Brain pericyte (primary cell): ENCODE measurements at places on chromosomes 13 and 19.

GRCh38 chr19:390386-391206, 18.4 kb downstream of the C2CD4C start:
- no peak for DNase-seq

DNA sequence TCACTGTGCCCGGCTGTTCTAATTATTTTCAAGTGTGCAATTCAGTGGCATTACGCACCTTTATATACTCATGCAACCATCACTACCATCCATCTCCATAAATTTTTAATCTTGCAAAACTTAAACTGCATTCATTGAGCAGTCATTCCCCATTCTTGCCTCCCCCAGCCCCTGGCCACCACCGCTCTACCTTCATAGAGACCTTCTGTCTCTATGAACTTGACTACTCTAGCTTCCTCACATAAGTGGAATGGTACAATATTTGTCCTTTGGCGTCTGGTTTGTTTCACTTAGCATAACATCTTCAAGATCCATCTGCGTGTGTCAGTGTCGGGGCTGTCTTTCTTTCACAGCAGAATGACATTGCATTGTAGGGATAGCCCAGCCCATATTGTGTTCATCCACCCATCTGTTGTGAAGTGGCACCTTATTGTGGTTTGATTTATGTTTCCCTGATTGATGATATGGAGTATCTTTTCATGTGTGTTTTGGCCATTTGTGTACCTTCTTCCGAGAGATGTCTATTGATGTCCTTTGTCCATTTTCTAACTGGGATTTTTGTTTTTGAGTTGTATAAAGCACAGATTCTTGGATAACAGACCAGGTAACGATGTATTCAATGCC, 64.8 kb upstream of the FLT1 start:
- DNase-seq, result no peak

- no peak for DNase-seq
These were observed 142.8 kb downstream of the KLF5 start for GRCh38 chr13:73201626-73202025.

- DNase-seq, result no peak
These were observed 33.9 kb upstream of the MBNL2 start for GRCh38 chr13:97188207-97188606.

DNA sequence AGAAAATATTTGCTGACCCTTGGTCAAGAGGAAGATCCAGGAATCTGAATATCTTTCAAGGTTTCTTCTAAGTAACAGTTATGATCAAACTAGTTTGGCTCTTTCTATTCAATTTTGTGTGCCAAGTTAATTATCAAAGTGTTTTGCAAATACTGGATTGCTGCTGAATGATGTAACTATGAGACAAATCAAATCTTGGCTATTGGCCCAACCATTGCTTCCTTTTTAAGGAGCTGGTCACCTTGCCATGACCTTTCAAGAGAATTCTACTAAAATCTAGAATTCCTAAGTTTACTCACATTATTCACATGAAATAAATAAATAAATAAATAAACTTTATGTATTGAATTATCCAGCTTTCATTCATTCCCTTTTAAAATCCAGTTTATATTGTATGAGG, 371.8 kb downstream of the SLITRK6 start:
- DNase-seq, result no peak

DNA sequence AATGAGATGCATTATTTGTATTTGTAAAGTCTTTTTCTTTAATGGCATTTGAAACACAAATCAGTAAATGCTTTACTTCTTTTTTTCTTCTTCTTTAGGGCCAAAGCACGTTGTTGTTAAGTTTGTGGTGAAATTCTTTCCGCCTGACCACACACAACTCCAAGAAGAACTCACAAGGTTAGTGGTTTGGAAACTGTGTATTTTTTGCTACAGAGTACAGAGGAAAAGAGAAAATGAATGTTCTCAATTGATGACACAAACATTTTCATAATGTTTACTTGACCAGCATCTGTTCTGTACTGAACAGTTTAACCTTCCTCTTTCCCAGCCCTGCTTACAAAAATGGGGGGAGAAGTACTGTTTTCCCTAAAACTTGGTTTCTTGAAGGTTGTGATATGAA, 190.9 kb upstream of the RNF113B start:
- no peak for DNase-seq

GRCh38 chr19:19737559-19738332, 4.8 kb upstream of the ZNF14 start:
- DNase-seq, result no peak

GRCh38 chr19:34475026-34475974, 6.3 kb upstream of the WTIP start:
- DNase-seq, result no peak

DNA sequence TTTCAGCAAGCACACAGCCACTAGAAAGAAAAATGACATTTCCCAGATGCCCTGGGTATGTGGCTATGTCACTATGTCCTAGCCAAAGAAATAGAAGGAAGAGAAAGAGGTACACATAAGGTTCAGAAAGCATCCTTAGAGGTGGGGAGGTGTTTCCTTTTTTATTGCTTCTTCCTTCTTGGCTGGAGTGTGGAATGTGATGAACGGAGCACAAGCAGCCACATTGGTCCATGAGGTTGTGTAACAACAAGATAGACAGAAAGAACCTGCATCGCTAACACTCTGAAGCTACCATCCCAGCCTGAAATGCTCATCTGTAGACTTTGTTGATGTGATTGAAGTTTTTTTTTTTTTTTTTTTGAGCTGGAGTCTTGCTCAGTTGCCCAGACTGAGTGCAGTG, 6.7 kb downstream of the SLC25A23 start:
- no peak for DNase-seq

DNA sequence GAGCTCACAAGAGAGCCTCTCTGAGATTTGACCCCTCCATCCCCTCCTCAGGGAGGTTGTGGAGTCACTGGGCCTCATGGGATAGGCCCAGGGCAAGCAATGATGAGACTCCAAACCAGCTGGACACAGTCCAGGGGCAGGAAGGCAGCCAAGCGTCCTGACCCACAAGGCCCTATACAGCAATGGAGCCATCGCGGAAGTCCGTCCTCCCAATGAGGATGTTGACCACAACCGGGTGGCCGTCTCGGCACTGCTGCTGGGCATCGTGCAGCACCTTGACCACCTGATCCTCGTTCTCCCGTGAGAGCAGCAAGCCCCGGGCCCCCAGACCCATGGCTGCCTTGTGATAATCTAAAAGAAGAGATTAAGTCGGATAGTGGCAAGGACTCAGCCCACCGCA, 7.9 kb downstream of the SYDE1 start:
- DNase-seq, result no peak

GRCh38 chr19:40601134-40601974, at the start of gene LTBP4:
TSS of gene LTBP4 (plus strand) at chr19:40601369. CDS start at chr19:40601388, 19 bp downstream.
- no peak for DNase-seq
